ENCODE measurements at places on chromosomes 5 and 9.
A peak's percentile ranks its signal among the peaks of the same experiment; 100 is the strongest.

DNA sequence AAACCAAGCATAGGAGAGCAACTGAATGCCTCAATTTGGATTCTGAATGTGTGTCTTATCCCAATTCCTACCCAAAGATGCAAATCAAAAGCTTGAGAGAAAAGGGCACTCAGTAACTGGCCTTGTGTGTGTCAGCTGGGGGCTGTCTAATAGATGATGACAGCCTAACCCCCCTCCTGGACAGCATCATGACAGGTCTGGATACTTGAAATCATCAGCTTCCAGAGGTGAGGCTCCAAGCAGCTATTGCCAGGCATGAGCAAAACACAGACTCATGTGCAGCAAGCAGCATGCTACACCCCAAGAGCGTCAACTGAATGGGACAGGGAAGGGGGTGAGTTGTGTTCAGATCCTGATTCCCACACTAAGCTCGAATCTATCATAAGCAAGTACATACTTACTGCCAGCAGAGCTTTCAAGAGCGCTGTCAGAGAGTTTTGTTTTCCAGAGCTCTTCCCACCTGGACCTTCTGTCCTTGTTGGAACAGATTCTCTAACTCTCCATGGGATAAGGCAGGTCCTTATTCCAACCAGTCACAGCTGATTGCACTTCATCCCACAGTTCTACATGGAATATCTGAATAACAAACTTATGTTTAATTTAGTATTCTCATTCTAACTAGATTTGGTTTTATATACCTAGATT lies 467.5 kb downstream of the DTWD2 start:
- peak; percentile 59 for DNase-seq

GRCh38 chr5:81854915-81855314 lies 104.0 kb upstream of the SSBP2 start:
- DNase-seq: peak; percentile 74

GRCh38 chr9:69199769-69200470 lies 25.8 kb downstream of the TJP2 start:
- no peak for DNase-seq

DNA sequence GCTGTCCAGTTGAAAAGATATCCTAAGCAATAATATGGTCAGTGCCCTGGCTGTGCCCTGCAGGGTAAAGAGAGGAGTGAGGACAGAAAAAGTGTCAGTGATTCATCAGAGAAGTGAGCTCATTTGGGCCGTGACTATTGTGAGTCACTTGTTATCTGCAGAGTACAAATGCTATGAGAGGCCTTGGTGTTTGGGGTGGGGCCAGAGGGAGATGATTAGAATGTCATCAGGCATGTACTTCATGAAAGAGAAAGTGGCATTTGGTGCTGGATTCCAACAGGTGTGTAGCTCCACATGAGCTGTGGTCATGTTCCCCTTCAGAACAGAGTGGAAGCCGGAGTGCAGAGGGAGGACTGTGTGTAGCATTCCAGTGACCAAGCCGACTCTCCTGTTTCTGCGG lies 174.1 kb downstream of the KDM4C start:
- peak; percentile 69 for DNase-seq

DNA sequence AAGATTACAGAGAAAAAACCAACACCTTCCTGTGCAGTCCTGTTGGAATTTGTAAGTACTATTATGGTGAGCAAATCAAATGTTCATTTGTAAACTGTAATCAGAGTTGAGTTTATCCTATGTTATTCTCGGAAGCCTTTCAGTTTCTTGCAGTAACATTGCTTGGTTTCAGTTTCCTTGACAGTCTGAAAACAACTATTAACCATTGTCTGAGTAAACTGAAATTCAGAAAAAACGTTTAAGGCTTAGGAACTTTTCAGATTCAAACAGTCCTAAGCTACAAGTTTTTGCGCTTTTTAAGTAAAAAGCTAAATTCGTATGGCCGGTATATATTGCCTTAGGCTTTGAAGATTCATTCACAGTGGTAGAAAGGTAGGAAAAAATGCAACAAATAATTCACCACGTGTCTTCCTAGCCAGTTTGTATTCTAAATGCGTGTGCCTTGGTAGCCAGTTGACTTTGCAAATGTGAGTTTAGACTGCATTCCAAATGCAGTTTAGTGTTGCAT lies 2.5 kb downstream of the GPBP1 start:
- no peak for DNase-seq

GRCh38 chr9:86324901-86325300 lies 29.3 kb downstream of the TUT7 start:
- DNase-seq: no peak

- no peak for DNase-seq
Observed at GRCh38 chr5:165139262-165139661, 1633.8 kb downstream of the MAT2B start.

GRCh38 chr5:97071101-97071500 lies 71.3 kb downstream of the LIX1 start:
- no peak for DNase-seq

DNA sequence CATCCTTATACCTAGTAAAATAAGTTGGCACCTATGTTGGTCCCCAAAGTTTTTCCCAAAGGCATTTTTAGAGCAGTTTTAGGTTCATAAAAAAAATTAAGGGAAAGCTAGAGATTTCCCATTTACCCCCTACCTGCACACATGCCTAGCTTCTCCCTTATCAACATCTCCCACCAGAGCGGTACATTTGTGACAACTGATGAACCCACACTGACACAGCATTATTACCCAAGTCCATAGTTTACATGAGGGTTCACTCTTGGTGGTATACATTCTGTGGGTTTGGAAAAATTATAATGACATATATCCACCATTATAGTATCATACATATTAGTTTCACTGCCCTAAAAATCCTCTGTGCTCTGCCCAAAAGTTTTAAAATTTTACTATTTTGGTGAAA lies 12.0 kb downstream of the RAD1 start:
- DNase-seq: no peak

DNA sequence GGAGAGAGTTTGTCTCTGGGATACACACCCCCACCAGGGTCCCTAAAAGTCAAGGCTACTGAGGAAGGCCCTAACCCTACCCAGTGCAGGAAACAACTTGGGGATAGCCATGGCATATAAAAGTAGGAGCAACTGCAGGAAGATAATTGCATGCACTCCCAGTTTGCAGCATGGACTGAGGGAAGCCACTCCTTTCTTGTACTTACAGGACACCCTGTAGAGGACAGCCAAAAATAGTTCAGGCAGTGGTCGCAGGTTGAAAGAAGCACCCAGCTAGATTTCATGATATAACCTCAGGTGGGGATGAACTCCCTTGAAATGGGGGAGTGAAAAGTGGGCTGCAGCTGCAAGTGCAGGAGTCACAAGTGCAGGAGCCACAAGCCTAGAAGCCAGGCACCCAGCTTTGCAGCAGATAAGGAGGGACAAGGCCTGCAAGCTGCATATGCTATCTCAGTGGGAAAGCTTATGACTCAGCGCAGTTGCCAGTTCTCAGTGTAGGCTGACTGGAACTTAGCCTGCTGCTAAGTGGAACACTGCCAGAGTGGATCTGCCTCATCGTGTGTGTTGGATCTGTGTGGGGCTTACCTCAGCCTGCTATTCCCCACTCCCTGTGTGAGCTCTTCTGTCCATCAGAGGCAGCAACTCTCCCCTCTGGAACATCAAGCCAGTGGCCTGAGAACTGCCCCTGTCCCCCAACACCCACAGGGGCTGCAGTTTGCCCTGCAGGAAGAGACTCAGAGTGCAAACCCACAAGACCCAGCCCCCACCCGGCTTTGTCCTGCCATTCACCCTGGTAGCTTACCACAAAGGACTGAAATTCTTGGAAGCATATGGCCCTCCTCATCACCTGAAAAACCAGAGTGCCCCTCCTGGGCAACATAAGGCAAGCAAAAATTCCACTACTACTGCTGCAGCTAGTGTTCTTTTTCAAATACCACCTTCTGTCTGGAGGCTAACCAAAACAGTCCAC lies 42.7 kb downstream of the CYLC2 start:
- peak; percentile 96 for DNase-seq

GRCh38 chr5:173664154-173664526 lies 47.7 kb upstream of the BOD1 start:
- DNase-seq: no peak

DNA sequence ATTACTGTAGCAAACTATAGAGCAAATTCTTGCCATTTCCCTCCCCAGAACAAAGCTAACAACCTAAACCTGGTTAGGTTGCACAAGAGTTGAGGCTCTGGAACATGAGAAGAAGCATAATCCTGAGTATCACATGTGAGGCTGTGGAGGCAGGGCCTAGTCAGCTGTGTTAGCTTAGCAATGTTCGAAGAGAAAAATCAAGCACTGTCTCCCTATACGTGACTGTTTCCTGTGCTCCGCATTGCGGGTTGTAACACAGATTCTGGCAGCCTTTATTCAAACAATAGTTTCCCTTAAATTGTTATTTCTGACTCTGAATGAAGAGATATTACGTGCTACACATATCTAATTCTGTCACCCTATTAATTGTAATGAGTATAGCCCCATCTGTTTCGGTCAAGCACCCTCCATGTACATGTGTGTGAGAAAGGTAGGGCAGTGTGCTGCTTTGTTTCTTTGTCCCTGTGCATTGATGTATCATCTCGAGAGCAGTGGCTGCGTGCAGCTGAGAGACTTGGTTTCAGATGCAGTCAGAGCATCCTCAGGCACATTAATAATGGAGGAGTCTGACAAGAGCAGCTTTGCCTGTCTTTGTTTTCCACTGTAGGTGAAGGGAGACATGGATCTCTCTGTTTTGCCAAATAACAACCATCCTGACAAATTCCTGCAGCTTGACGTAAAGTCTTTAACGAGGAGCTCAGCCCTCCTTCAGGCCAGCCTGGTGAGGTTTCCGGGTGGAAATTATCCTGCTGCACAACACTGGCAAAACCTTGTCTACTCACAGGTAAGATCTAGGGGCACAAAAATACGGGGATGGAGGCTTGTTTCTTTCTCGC lies at the start of gene MINAR2:
Gene MINAR2, plus strand, starts transcription at position 523 of the 836 bp plus-strand sequence. Its CDS starts 97 bp downstream, at position 620.
- no peak for DNase-seq

GRCh38 chr5:168114444-168115017 lies 176.9 kb upstream of the WWC1 start:
- peak; percentile 73 for DNase-seq

GRCh38 chr9:25418974-25419373 lies 259.3 kb downstream of the TUSC1 start:
- no peak for DNase-seq

- DNase-seq: peak; percentile 15
Observed at GRCh38 chr5:129664336-129664937, 83.5 kb upstream of the MINAR2 start.

- DNase-seq: peak; percentile 78
Observed at GRCh38 chr5:111223787-111224560, at the start of gene CAMK4. CAMK4 (plus strand) TSS chr5:111224384; CDS start chr5:111224484, 100 bp downstream.

DNA sequence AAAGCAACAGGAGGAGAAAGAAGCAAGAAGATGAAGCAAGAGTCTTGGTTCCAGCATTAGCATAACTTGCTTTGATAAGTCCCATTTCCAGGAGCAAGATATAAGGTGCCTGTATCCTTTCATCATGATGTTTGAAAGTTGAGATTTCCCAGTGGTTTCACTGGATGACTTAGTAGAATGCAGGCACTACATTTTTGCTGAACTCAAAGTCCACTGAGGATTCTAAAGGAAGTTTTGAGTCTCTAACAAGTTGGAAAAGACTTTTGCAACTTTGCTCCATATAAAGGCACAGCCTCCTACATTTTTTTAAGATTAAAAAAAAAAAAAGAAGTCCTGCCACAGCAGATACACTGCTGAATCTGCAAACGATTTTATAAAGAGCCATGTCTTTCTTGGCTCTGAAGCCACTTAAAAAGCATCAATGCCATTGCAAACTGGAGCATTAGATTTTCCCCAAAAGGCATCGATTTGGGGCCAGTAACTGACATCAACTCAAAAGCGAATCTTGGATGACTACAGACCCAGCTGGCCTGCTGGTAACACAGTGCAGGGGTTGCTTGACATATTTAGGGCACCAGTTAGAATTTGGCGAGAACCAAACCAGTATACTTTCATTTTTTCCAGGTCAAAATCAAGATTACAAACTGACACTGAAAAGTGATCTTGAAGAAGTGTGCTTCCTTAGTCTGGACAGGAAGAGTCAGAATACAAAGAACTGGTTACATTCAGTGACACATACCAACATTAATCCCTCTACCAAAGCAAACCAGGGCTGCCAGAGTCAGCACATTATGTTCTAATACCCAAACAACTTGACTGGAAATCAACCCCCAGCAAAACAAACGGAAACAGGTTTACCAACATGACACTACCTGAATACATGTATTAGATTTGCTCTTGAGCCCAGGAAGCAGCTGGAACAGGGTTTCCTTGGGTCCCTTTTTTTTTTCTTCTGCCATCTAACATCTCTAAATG lies 39.1 kb upstream of the KCNV2 start:
- no peak for DNase-seq

DNA sequence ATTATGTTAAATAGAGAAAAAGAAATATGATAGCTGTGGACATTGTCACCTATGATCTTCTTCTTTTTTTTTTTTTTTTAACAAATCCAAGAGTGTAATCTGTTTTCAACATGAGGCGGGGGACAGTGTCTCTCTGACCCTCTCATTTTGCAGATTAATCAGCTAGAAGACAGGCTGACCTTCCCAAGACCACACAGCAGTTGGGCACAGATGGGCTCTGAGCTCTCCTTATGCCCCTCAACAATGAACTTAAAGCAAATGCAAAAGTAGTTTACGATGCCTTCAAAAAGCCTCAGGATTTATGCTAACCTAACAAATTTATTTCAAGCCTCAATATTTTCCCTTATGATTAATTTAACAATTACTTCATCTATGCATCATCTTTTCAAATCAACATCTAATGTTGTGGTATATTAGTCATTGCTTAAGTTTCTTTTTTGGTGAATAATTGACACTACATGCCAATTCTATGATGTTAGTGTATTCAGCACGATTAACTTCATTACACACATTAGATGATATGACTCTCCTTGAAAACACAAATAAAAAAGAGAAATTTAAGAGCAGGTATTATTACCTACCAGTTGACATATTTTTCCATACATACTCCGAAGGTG lies 7.4 kb downstream of the NFIL3 start:
- no peak for DNase-seq

- DNase-seq: no peak
Observed at GRCh38 chr5:169112016-169112415, 188.9 kb downstream of the SLIT3 start.

DNA sequence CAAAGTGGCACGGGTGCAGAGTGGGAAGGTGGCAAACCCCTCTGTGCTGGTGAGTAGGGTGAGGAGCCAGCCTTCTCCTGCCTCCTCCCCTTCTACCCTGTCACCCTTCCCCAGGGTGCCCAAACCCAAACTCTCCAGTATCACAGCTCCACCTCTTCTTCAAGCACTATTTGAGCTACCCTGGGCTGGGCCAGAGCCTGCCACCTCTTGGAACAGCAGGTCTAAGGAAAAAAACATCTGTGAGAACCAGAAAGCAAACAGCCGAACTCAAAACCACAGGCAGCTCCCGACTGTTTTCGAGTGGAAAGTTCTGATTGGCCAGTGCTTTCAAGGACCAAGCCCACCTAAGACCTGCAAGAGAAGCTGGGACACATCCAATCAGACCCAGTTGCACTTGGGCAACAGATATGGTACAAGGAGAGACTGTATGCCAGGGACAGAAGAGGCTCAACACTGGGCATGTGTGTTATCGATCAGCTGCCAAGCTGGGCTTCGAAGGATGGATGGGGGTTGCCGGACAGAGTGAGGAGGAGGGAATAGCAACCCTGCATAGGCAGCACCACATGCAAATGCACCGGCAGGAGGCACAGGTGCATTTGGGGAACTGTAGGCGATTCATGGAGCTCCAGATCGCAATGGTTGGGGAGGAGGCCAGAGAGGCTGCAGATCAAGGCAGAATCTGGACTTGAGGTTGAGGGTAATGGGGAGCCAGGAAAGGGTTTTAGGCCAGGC lies 19.7 kb downstream of the ACSL6 start:
- DNase-seq: no peak

GRCh38 chr9:23606107-23606506 lies 219.9 kb downstream of the ELAVL2 start:
- DNase-seq: no peak

Measured in cerebellar cortex (tissue), 1 donor.